ENCODE measurements at places on chromosomes 5 and 9. TPM values are rescaled to one million over a fixed set of nuclear protein-coding genes. Genes with fewer than 3 reads are reported as not detected.

Gene FGFR4
- 0.74 TPM for total RNA-seq

Gene SLC4A9
- not detected for total RNA-seq

Gene FOXD4L4
- 0.09 TPM for total RNA-seq

Gene MLANA
- not detected for total RNA-seq

- DNase-seq: peak; percentile 87
Measured at GRCh38 chr5:151063142-151063989, 17.5 kb downstream of the TNIP1 start.

GRCh38 chr5:16417398-16418074 lies 48.1 kb downstream of the ZNF622 start:
- DNase-seq: no peak

DNA sequence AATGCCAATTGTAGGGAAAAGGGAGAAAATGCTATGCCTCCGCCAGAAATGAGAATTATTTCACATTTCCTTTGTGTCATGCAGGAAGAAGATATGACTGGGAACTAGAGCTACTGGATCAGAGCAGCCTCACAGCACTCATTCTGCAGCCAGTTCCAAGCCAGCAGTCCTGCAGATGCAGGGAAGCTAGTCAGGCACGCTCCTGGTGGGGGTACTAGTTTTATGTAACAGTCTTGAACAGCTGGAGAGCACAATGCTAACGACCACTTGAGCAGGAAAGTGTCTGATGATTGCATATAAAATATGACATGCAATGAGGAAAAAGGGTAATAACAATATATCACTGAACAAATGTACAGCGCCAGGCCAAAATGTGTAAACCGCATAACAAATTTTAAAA lies 21.7 kb downstream of the CDH10 start:
- no peak for DNase-seq

DNA sequence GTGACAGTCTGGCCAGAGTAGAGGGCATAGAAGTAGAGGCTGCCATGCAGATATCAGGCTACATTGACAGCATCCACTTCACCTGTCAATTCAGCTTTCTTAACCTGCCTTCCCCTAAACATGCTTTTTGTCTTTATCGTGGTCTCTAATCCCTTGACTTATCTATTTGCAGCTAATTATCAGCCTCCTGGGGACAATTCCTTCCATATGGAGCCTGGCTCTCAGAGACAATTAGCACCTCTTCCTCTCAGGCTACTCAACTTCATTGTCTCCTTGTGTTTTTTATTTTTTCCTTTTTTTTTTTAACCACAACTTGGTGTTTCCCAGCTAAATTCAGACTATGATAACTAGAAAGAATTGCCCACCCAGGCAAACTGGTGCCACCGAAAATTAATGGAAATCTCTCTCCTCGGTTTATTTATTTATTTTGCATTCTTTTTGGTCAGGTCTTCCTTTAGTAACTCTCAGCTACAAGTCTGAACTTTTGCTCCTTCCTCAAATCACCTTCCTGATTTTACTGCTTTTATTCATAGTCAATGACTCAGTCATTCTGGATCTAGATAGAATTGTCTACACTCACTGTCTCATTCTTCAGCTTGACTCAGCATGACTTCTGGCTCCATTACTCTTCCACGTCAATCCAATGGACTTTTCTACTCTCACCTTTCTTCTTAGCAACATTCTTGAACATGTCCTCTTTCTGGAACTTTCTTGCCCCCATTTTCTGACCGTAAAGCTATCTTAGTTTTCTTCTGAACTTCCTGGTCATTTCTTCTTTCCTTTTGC lies 63.0 kb upstream of the BASP1 start:
- DNase-seq: peak; percentile 77

GRCh38 chr9:111970827-111971226 lies 74.2 kb downstream of the UGCG start:
- DNase-seq: no peak

Gene SH3GL2
- total RNA-seq: 0.18 TPM

Gene IZUMO3
- total RNA-seq: not detected

All from fibroblast of the aortic adventitia (primary cell).